Stimulated activated CD8-positive, alpha-beta memory T cell treated with anti-CD3 and anti-CD28 coated beads, Interleukin-4, amount 100 ng/mL, for 1 hour (primary cell): ENCODE measurements at places on chromosomes 3 and 15.

GRCh38 chr15:51335538-51336410 lies 2.6 kb downstream of the CYP19A1 start:
- DNase-seq: no peak

GRCh38 chr3:106985721-106986120 lies 391.5 kb upstream of the CCDC54 start:
- no peak for DNase-seq

GRCh38 chr3:174346571-174346970 lies 512.6 kb upstream of the NAALADL2 start:
- no peak for DNase-seq

DNA sequence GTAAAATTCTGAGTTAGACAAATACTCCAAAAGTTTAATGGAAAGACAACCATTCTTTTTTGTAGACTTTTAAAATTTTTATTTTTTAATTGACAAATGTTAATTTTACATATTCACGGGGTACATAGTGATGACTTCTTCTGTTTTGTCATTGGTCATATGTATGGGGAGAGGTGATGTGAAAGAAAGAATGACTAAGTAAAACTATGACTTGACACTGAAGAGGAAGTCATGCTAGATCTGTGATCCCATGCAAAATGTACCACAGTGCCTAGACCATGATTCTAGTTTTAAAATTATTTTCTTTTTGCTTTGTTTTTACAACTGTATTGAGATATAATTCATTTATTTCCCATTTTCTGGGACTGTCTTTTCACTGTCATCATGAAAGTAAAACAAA lies 281.6 kb downstream of the MBNL1 start:
- DNase-seq: no peak

GRCh38 chr15:100049483-100049882 lies 292.3 kb downstream of the ADAMTS17 start:
- DNase-seq: no peak

DNA sequence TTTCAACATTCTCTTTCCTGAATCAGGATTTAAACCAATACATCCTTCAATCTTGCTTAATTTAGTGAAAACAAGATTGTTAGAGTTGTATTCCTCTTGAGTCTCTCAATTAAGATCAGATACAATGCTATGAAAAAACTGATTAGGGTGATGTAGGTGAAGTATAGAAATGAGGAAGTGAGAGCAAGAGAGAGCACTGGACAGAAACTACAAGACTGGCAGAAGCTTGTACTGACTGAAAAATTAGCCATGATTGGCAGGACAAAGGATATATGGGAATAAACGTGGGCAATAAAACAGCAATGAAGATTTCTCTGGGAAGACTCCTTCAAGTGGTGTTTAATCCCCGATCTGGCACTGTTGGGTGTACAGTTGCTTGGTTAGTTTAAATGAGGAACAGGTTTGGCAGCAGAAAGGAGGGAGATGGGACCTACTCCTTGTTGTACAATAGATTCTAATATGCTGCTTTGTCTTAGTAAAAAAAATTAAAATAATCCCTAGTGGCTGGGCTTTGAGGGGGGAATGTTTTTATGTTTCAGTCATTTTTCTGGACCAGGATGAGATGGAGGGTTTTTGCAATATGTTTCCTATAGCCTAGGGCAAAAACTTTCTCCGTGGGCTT lies 252.7 kb downstream of the SLC9A9 start:
- DNase-seq: no peak

DNA sequence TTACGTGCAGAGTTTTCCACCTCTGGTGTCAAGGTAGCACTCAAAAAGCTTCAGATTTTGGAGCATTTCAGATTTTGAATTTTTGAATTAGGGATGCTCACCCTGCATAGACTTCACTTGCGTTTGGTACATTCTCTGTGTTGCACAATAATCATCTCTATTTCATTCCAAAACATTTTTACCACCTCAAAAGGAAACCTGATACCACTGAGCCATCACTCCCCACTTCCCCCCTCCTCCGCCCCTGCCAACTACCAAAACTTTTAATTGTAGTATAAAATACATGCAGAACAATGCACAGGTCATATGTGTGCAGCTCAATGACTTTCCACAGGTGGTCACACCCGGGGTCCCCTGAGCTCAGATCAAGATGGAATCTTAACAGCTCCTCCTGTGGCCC lies 208.8 kb downstream of the SV2B start:
- no peak for DNase-seq

DNA sequence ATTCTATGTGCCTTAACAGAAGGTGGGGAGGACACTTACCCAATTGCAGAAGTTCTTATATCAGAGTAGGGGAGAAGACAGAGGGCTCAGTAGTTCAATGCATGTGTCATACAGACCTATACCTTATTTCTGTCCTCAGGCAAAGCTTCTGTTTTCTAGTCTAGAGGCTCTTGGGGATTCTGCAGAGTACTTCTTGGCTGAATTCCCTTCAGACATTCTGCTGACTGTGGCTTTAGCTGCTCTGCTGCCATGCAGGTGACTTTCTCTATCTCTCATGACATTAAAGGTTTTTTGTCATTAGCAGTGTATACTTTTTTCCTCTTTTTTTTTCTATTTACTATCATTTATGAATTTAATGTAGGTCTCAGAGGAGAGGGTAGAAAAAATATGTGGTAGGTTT lies 172.8 kb upstream of the PLSCR5 start:
- no peak for DNase-seq

DNA sequence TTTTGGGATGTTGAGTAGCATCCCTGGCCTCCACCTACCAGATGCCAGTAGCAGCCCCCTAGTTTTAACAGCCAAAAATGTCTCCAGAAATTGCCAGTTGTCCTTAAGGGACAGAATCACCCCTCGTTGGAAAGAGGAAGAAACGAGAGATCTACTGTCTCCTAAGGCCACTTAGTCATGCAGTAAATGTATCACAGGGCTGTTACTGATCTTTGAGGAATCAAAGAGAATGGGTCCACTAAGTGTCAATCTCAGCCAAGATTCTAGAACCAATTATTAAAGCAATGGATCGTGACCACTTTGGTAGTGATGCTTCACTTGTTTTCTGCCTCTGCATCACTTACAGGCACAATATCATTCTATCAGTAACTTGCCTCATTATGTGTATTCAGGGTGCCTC lies 26.4 kb downstream of the POLG start:
- DNase-seq: no peak

DNA sequence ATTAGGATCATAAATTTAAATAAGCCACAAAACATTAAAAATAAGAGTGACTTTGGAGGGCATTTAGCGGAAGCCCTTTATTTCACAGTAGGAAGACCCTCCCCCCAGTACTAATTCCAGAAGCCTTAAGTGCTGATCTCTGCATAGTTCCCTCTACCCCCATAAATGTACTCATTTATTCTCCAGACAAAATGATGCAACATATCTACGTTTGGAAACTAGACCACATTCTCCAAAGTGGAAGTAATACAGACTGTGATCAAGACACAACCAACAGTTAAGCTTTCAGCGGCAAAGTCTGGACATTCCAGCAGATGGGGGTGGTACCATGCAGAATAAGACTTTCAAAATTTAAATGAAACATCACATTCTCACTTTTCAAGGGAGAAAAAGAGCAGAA lies 44.8 kb upstream of the RPS17 start:
- DNase-seq: no peak

GRCh38 chr3:48938156-48938555 lies 19.5 kb downstream of the ARIH2 start:
- DNase-seq: no peak

- DNase-seq: no peak
These were observed 50.2 kb downstream of the VGLL4 start for GRCh38 chr3:11593318-11594034.

GRCh38 chr3:16179771-16180736 lies 5.6 kb downstream of the GALNT15 start:
- DNase-seq: no peak

DNA sequence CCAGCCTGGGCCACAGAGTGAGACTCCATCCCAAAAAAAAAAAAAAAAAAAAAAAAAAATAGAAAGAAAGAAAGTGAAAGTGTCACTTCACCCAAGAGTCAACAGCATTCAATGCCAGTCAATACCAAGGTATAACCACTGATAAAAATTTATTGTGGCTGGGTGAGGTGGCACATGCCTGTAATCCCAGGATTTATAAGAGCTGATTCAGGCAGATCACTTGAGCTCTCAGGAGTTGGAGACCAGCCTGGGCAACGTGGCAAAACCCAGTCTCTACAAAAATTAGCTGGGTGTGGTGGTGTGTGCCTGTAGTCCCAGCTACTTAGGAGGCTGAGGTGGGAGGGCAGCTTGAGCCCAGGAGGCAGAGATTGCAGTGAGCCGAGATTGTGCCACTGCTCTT lies 46.5 kb upstream of the PIK3CB start:
- DNase-seq: no peak

DNA sequence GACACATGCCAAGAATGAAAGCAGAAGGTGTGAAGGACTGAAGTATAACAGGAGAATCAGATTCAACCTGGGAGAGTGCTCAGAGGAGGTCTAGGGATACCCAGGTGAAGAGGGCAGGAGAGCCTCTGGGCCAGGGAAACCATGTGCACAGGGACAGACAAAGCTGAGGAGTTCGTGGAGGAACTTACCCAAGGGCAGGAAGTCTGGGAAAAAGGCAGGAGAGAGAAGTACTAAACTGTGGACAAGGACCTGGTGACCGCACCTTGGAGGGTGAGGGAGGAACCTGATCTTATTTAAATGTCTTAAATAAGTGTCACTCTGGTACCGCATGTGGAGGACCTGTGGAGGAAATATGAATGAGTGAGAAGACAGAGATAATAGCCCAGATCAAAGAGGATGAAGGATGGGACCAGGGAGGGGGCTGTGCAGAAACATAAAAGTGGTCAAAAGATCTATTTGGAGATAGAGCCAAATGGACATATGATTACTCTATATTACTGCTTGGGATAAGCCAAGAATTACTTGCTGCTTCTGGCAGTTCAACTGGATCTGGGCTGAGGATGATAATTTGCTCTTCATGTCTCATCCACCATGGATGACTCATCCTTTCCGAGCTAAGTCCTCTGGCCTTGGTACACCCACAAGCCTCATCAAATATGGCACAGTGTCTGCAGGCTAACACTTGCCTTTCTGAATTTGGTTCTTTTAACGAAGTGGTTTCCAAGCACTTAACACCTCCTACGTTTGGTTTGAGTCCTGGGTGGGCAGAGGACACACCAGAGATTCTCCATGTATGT lies 116.9 kb upstream of the NMNAT3 start:
- DNase-seq: no peak

GRCh38 chr3:79019137-79019923 lies 748.5 kb downstream of the ROBO1 start:
- DNase-seq: no peak

GRCh38 chr3:119294696-119295671 lies 801 bp downstream of the ARHGAP31 start:
- peak; percentile 32 for DNase-seq

DNA sequence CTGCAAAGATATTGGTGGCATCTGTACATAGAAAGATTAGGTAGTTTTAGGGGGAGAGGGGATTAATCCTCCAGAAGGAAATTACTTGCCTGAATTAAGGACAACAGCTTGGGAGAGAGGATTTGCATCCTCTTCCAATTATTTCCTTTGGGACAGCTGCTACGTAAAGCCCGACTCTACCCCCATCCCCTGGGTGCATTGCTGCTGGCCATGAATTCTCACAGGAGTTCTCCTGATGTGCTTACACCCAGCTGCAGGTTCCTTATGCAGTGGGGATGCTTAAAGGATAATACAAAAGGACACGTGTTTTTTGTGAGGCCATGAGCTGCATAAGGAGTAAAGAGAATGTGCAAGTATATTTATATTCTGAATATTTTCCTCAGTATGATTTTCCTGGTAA lies 132.3 kb downstream of the VPS8 start:
- DNase-seq: no peak

GRCh38 chr15:41583795-41584194 lies 24.8 kb downstream of the TYRO3 start:
- no peak for DNase-seq

DNA sequence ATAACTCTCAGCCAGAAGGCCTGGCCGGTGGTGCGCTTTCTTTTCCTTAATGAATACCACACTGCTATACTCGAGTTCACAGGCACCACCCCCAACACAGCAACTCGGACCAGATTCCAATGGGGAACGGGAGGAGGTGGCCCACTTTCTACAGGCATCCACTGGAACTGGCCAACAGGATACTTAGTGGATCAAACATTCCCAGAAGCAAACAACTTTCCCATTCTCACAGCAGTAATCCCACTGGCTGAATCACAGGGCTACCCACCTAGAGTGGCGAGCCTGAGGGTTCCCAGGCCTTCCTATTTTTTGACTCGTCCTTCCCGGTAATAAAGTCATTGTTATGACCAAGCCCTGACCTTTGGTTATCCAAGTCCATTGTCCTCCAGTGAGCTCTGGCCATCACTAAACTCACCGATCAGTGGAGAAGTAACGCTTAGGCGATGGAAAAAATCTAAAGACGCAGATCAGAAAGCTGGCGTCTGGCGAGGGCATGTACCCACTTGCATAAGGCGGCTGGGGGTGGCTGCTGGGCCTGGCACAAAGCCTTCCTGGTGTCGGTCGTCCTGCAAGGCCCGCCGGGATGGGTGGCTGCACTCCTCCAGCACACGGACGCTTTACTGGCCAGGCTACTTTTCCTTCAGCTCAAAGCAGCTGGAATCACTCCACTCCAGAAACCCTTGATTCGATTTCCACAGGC lies 1.2 kb downstream of the EOGT start:
- DNase-seq: no peak

DNA sequence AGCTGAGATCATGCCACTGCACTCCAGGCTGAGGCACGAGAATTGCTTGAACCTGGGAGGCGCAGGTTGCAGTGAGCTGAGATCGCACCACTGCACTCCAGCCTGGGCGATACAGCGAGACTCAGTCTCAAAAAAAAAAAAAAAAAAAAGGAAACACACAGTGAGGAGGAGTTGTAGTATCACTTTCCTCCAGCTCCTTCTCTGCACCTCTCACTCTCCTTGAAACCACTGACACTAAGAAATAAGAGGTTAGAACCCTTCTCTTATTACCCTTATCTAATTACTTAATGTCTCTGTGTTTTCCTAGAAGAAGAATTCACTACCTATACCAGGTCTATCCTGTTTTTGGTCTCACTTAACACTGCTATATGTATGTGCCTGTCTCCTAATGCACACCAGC lies 31.7 kb downstream of the RAB27A start:
- no peak for DNase-seq
